Activated CD4-positive, alpha-beta T cell treated with anti-CD3 and anti-CD28 coated beads for 36 hours (primary cell): ENCODE measurements at places on chromosomes 3 and 15.

GRCh38 chr15:66567897-66568296 is 2.1 kb upstream of the LCTL start:
- DNase-seq, result no peak

- DNase-seq, result no peak
Observed at GRCh38 chr3:176206809-176207208, 990.5 kb downstream of the TBL1XR1 start.

- no peak for DNase-seq
Observed at GRCh38 chr15:98440917-98441316, 207.4 kb upstream of the IGF1R start.

- no peak for DNase-seq
Observed at GRCh38 chr3:160684368-160684740, 7.4 kb downstream of the ARL14 start.

GRCh38 chr3:52196977-52197376 is 983 bp upstream of the ALAS1 start:
- DNase-seq, result no peak

DNA sequence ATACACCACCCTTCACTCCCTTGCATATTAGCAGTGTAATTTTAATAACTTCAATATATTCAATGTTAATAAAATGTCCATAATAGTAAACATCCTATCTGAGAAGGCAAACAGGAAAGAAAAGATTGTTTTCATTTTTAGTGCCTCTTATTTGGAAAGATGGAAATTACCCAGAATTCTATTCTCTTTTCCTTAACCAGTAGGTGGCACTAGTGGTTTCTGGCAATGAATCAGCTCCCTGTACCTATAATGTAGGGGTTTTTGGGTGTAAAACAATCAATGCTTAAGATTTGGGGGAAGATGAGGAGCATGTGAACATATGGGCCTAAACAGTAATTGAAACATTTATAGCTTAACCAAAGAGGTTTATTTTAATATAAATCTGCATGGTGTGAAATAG is 5.7 kb upstream of the SEMA6D start:
- DNase-seq, result no peak

DNA sequence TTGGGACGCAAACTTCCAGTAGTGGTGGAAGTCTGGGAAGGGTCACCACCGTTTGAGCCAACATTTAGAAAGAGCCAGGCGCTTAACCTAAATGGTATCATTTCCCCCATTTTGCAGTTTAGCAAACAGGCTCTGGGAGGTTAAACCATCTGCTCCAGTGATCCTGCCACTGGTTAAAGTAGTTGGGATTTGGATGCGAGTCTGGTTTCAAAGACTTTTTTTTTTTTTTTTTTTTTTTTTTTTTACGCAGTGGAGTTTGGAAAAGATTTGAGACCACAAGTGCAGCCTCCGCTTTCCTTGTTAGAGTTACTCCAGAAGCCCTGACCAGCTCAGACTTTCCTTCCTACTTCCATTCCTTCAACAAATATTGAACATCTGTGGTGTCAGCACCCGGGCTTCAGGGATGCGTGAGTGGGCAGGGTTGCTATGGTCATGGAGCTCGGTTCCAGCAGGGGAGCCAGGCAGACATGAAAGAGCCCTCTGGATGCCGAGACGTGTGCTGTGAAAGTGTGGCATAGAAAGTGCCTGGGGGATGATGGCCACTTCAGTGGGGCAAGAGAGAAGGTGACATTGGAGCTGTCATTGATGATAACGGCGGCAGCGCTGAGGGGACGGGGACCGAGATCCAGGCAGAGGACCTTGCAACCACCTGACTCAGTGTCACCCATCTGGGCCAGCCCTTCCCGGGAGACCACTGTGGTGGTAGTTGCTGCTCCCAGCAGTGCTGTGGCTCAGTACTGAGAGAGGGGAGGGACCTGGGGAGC is 1.1 kb upstream of the RNU6-1 start:
- DNase-seq, result peak; percentile 51

- no peak for DNase-seq
Observed at GRCh38 chr3:194099215-194099614, 36.7 kb upstream of the HES1 start.

GRCh38 chr15:99925661-99926461 is 192.6 kb upstream of the LYSMD4 start:
- DNase-seq, result peak; percentile 84

DNA sequence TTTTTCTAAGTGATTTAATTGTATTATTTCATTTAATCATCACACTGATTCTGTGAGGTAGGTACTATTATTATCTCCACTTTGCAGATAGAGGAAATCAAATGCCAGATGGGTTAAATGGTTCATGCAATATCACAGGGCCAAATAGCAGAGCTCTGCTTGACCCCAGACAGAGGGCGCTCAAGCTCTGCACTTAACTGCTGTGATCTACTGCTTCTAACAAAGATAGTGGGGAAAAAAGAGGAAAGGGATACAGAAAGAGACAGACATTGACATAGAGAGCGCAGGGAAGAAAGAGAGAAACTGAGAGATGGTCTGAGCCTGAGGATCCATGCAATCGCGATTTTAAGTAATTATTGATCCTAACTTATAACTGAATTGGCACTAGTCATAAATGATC is 279.1 kb upstream of the THRB start:
- DNase-seq, result peak; percentile 61

GRCh38 chr3:194906970-194907629 is 221.4 kb downstream of the FAM43A start:
- peak; percentile 16 for DNase-seq

GRCh38 chr3:133117342-133117741 is 79.2 kb downstream of the TMEM108 start:
- DNase-seq, result no peak

GRCh38 chr3:77342027-77342426 is 302.1 kb downstream of the ROBO2 start:
- DNase-seq, result no peak

- no peak for DNase-seq
Observed at GRCh38 chr3:111303760-111304159, 232.1 kb downstream of the NECTIN3 start.

- DNase-seq, result no peak
Observed at GRCh38 chr3:126312341-126312740, 44.9 kb downstream of the KLF15 start.

DNA sequence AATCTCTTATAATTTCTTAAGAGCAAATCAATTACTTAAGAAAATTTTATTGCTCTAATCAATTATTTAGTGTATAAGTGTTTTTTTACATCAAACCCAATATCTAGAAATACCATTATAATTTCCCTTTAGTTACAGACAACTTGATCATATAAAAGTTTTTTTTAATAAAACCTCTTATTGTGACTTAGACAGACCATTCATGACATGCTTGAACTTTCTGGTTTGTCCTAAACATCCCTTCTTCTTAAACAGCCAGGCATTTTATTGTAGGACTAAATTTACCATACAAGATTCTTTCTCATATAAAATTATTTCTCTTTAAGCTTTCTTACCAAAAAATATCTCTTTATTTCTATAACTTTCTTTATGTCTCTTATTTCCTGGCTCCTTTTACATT is 164.5 kb downstream of the SUCNR1 start:
- DNase-seq, result no peak
